Head of caudate nucleus (tissue), 42 donors: ENCODE measurements at places on chromosomes 11 and 22.

DNA sequence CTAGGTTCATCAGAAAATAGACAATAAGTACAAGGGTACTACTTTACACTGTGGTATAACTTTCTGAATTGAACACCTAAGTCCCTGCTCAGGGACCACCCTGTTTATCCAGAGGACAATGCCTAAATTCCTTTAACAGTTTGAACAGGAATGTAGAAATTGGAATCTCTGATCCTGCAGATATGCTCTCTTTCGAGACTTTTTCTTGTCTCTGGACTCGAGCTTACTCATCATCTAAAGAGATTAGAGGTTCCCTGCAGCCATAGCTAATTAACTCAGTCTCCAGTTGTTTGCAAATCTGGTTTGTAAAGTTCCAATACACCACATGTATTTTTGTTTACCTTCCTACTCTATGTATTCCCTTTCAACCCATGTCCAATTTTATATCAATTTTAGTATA, 1.0 kb downstream of the HOATZ start:
- DNase-seq = no peak

DNA sequence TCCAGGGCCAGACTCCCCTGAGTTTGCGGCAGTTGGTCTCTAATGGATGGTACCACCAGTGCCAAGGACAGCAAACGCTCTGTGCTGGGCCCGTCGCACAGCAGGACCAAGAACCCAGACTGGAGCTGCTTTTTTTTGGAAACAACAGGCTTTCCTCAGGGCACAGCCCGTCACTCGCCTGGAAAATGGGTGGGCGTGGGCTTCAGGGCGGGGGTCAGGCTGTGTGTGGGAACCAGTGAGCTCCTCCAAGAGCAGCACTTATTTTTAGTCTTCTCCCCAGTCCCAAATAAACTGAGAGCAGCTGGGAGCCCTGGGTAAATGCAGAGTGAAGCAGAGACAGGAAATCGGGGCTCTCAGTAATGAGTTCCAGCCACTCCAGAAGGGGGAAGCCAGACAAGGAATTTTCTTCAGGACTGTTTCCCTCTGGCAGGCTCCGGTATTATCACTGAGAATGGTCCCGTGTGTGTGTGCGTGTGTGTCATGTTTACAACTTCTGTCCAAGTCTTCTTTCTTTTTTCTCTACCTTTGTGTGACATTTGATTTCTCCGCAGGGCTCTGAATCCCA, 63.0 kb downstream of the PPFIBP2 start:
- no peak for DNase-seq

DNA sequence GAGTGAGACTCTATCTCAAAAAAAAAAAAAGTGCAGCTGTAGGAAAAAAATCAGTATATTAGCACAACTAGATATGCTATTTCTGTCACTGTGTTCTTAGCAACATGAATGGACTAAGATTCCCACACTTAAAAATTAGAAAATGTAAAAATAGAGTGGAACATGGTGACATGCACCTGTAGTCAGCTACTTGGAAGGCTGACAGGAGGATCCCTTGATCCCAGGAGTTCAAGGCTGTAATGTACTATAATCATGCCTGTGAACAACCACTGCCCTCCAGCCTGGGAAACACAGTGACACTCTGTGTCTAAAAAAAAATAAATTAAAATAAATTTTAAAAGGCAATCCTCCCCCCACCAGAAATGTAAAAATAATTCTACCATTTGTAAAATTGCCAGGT, 29.8 kb downstream of the PICALM start:
- no peak for DNase-seq

- DNase-seq = no peak
Measured at GRCh38 chr11:85665733-85666132, 804 bp upstream of the CREBZF start.

- DNase-seq = no peak
Measured at GRCh38 chr22:26568207-26568706, 21.7 kb downstream of the TPST2 start.

DNA sequence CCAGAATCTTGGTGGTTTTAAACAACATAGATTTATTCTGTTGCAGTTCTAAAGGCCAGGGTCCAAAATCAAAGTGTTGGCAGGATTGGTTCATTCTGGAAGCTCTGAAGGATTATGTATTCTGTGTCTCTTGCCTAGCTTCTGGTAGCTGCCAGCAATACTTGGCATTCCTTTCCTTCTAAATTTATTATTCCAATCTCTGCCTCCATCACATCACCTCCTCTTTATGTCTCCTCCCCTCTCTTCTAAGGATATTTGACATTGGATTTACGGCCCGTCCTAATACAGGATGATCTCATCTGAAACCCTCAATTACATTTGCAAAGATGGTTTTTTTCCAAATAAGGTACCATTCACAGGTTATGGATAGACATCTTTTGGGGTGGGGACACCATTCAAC, 186.5 kb downstream of the SBF2 start:
- DNase-seq = no peak

DNA sequence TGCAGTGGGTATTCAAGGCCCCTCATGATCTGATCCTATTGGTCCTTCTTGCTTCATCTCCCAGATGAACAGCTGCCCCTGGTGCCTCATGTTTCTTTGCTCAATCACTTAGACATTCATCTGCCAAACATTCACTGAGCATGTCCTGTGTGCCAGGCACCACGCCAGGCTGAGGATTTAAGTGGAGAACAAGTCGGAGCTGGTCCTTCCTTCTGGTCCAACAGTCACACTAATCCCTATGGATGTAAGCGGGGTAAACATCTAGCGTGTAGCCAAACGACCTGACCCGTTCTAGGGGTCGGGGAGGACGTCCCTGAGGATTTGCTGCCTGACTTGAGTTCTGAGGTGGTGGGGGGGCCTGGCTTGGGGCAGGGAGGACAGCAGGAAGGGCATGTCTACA, 21.9 kb downstream of the ZMAT5 start:
- no peak for DNase-seq

- DNase-seq = no peak
Measured at GRCh38 chr22:43412808-43413795, 1.3 kb downstream of the MPPED1 start.

DNA sequence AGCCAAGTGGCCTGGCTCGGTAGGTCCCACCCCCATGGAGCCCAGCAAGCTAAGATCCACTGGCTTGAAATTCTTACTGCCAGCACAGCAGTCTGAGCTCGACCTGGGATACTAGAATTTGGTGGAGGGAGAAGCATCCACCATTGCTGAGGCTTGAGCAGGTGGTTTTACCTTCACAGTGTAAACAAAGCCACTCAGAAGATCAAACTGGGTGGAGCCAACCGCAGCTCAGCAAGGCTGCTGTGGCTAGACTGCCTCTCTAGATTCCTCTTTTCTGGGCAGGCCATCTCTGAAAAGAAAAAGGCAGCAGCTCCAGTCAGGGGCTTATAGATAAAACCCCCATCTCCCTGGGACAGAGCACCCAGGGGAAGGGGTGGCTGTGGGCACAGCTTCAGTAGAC, 22.3 kb upstream of the OR5B21 start:
- no peak for DNase-seq

DNA sequence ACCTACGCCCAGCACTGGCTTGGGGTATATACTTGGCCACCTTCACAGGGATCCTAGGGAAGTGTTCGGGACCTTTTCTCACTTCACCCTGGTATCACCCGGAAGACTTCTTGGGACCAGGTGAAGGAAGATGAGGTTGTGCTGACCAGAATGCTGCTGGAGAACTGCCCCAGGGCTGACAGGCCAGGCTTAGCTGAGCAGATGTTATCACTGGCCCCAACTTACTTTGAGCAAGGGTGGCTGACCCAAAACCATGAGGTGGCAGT, 4.5 kb downstream of the FTH1 start:
- DNase-seq = peak; percentile 12
